ENCODE measurements at places on chromosomes 5 and 9. TPM values are rescaled to one million over a fixed set of nuclear protein-coding genes. Genes with fewer than 3 reads are reported as not detected.
A peak's percentile ranks its signal among the peaks of the same experiment; 100 is the strongest.

Gene C5
- total RNA-seq: 2.9 TPM

Gene PCDHB10
- total RNA-seq: 0.33 TPM

DNA sequence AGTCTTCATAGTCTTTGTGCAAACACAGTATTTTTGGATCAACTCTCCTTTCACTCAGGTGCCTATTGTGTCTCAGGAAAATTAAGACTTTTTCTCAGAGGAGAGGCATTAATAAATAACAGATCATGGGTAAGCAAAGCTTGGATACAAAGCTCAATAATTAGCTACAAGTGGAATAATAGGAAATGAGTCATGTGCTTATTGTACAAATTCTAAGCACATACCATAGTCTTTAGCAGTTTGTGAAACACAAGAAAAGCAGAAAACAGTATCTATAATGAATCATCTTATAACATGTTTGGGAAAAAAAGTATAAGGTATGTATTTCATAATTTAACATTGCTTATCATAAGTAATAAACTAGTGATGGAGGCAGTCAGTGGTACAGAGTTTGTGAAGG is 477.0 kb downstream of the CDH10 start:
- H3K27me3 ChIP-seq: no peaks in the 10 kb centered on the region
- no peak overlapping the region for H3K27ac ChIP-seq
- peaks cover 18% of the 10 kb centered on the region for H3K4me1 ChIP-seq
- no peak overlapping the region for H3K4me3 ChIP-seq
- peak; percentile 10 for DNase-seq
- H3K36me3 ChIP-seq: no peaks in the 10 kb centered on the region

GRCh38 chr9:118478752-118479151 is 774.5 kb downstream of the TLR4 start:
- H3K4me1 ChIP-seq: no peaks in the 10 kb centered on the region
- no peak overlapping the region for H3K27ac ChIP-seq
- H3K4me3 ChIP-seq: no peak overlapping the region
- DNase-seq: no peak
- H3K36me3 ChIP-seq: no peaks in the 10 kb centered on the region

- no peaks in the 10 kb centered on the region for H3K27me3 ChIP-seq
- peaks cover 11% of the 10 kb centered on the region for H3K4me1 ChIP-seq
- no peak overlapping the region for H3K27ac ChIP-seq
- no peaks in the 10 kb centered on the region for H3K36me3 ChIP-seq
- no peak overlapping the region for H3K4me3 ChIP-seq
Measured at GRCh38 chr5:54294097-54294667, 16.2 kb downstream of the ARL15 start.

DNA sequence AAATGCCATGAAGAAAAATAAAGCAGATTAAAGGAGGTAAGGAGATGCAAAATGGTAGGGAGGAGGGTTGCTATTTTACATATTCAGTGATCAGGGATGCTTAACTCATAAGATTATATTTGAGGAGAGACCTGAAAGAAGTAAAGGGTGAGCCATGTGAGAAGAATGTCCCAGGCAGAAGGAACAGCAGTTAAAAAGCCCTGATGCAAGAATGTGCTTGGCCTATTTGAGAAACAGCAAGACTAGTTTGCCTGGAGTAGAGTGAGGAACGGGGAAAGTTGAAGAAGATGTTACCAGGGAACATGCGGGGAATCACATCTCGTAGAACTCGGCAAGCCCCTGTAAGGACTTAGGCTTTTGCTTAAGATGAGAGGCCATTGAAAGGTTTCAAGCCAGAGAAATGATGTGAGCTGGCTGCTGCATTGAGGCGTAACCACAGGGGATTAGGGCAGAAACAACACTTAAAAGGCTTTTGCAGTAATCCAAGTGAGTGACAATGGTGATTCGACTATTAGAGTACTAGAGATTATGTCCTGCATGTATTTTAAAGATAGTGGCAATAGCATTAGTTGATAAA is 198.7 kb downstream of the VPS13A start:
- no peak overlapping the region for H3K27ac ChIP-seq
- no peaks in the 10 kb centered on the region for H3K27me3 ChIP-seq
- DNase-seq: no peak
- no peak overlapping the region for H3K4me3 ChIP-seq

- H3K4me1 ChIP-seq: peaks cover 41% of the 10 kb centered on the region
- no peaks in the 10 kb centered on the region for H3K27me3 ChIP-seq
- no peak for DNase-seq
- H3K36me3 ChIP-seq: no peaks in the 10 kb centered on the region
Measured at GRCh38 chr5:38782180-38782835, 63.5 kb upstream of the OSMR start.

DNA sequence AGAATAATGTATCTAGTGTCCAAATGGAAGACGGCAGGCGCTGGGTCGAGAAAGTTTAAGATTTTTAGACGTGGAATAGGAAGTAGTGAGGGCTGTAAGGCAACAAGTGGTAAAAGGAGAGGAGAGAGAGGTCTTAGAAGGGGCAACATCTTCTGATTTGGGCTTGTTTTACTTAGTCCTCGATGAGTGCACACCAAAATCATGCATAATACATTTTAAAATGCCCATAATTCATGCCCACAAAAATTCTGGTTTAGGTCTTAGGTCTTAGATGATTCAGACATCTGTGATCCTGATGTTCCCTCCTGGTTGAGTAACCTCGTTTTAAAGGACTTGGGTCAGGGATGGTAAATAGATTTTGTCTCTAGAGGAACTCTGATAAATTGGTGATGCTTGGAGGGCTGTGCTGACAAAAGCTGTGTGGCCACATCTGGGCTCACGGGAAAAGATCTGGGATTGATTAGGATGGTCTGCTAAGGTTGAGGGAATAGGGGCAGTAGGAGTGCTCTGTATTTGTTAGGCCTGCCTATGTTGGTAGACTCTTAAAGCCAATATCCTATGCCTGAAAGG is 476.3 kb downstream of the CCDC171 start:
- H3K36me3 ChIP-seq: no peaks in the 10 kb centered on the region
- peak overlapping the region; percentile 96 for H3K27ac ChIP-seq

GRCh38 chr9:89277454-89277853 is 33.5 kb upstream of the CKS2 start:
- H3K4me3 ChIP-seq: no peak overlapping the region
- H3K27me3 ChIP-seq: no peaks in the 10 kb centered on the region
- H3K4me1 ChIP-seq: no peaks in the 10 kb centered on the region

- H3K27me3 ChIP-seq: no peaks in the 10 kb centered on the region
- no peak overlapping the region for H3K4me3 ChIP-seq
- no peaks in the 10 kb centered on the region for H3K36me3 ChIP-seq
Measured at GRCh38 chr9:123952641-123953495, 22.9 kb upstream of the DENND1A start.

GRCh38 chr5:348726-349125 is 27.2 kb downstream of the AHRR start:
- no peaks in the 10 kb centered on the region for H3K27me3 ChIP-seq
- H3K36me3 ChIP-seq: no peaks in the 10 kb centered on the region
- no peaks in the 10 kb centered on the region for H3K4me1 ChIP-seq

DNA sequence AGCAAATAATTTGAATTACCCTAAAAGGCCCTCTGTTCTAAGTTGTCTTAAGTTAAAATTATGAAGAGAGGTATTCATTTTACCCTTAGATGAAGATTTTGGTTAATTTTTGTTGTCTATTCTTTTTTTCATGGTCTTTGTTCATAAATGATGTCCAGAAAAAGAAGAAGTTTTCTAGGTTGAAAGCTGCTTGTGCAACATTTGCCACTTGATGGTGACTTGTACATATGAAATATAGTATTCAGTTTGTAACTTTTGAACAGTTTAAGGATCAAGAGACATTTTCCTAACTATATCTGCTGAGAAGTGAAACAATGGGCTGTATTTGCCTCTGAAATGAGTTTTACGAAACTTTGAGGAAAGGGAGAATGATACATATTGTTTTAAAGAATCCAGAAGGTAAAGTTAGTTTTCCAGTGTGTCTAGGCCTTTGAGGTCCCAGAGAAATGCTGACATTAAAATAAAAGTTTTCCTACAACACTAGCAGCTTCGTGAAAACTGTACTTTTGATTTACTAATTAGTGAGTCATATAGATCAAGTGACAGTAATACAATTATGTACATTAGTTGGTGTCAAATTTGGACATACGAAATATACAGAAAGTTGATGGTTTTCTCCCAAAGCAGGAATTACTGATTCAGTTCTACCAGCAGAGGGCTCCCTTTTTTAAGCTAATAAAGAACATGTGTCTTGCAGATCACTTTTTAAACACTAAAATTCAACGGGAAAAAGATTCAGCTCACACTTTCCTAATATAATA is 70.5 kb downstream of the PIK3R1 start:
- no peaks in the 10 kb centered on the region for H3K27me3 ChIP-seq
- peak; percentile 39 for DNase-seq
- H3K4me1 ChIP-seq: no peaks in the 10 kb centered on the region
- H3K36me3 ChIP-seq: no peaks in the 10 kb centered on the region
- no peak overlapping the region for H3K27ac ChIP-seq

- no peaks in the 10 kb centered on the region for H3K36me3 ChIP-seq
- no peak overlapping the region for H3K4me3 ChIP-seq
Measured at GRCh38 chr5:163759000-163759704, 253.7 kb downstream of the MAT2B start.

DNA sequence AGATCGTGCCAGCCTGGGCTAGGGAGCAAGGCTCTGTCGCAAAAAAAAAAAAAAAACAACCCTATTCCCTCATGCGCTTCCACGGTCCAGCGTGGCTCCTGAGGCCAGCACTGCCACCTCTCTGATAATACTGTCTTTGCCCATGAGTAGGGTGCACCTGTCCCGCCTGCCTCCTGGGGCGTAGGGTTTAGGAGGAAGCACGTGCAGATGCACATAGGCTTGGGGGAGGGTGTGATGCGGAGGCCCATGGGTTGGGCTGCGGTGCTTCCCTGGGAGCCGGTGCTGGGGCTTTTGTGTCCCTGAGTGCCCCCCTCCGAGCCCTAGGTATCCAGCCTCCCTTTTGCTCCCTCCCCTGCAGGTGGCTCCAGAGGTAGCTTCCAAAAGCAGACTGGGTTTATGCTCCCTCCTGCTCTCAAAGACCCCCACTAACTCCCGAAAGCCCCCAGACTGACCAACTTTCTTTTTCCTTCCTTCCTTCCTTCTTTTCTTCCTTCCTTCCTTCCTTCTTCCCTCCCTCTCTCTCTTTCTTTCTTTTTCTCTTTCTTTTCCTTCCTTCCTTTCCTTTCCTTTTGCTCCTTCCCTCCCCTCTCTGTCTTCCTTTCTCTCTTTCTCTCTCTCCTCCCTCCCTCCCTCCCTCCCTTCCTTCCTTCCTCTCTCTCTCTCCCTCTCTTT is 12.8 kb downstream of the FGFR4 start:
- H3K4me3 ChIP-seq: no peak overlapping the region
- no peak for DNase-seq
- H3K27me3 ChIP-seq: no peaks in the 10 kb centered on the region
- H3K27ac ChIP-seq: no peak overlapping the region
- H3K4me1 ChIP-seq: no peaks in the 10 kb centered on the region
- no peaks in the 10 kb centered on the region for H3K36me3 ChIP-seq

- no peak overlapping the region for H3K27ac ChIP-seq
- no peaks in the 10 kb centered on the region for H3K4me1 ChIP-seq
- no peaks in the 10 kb centered on the region for H3K27me3 ChIP-seq
- no peak overlapping the region for H3K4me3 ChIP-seq
Measured at GRCh38 chr9:34547960-34548611, 25.3 kb upstream of the ENHO start.

All from PC-3 (cell line).